Lung (tissue), 17 donors: ENCODE measurements at places on chromosomes 5 and 9. TPM values are rescaled to one million over a fixed set of nuclear protein-coding genes. Genes with fewer than 3 reads are reported as not detected.

DNA sequence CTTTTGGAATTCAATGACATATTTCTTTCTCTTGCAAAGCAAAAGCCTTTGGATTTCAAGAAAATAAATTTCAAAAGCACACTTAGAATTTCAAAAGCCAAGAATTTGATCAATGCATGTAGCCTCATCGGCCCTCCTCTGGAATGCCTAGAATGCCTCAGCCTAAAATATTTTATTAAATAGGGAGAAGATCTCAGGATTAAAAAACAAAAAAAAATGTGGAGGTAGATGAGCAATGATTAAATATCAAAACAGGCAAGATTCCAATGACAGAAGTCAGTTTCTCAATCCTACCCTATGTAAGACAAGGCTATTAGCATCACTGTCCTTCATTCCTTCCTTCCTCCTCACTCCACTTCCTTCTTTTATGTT lies 169.0 kb downstream of the CDH6 start:
- no peak for DNase-seq

- DNase-seq: no peak
Measured at GRCh38 chr9:131728961-131729360, 10.9 kb downstream of the RAPGEF1 start.

DNA sequence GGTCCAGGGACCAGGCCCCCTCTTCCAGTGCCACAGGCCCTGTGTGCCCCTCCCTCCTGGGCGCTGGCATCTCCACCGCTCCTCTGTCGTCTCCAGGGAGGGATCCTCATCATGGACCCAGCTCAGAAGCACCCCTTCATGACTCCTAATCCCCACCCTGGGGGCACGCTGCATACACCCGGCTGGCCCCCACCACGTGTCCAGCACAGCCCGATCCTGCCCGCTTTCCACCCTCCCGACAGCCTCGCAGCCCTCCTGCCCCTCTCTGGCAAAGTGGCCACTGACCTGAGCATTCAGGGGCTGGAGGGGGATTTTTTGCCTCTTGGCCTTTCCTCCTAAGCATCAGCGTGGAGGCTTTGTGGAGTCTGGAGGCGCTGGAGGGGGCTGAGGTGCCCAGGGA lies 1.4 kb downstream of the CCDC187 start:
- DNase-seq: no peak

- DNase-seq: peak; percentile 33
Measured at GRCh38 chr5:153546566-153546965, 56.1 kb downstream of the GRIA1 start.

DNA sequence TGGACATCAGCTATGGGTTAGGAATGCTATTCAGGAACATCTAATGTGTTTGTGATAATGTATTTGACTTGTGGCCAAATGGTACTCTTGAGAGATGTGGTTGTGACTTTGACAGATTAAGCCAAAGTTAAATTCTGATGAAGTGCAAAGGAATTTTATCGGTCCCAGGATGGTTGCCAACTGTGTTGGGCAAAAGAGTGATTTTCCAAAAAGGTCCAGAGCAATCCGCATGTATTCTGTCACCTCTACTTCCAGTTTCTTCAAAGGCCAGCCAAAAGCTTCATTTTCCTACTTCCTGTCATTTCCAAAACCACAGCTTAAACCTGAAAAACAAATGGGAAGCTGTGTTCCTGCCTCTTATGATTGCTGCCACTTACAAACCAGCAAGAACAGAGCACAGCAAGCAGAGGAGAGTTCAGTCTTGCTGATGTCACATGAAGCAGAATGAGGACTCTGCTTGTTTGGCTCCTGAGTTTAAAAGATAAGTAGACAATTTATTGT lies 59.8 kb downstream of the MARCHF3 start:
- peak; percentile 45 for DNase-seq

DNA sequence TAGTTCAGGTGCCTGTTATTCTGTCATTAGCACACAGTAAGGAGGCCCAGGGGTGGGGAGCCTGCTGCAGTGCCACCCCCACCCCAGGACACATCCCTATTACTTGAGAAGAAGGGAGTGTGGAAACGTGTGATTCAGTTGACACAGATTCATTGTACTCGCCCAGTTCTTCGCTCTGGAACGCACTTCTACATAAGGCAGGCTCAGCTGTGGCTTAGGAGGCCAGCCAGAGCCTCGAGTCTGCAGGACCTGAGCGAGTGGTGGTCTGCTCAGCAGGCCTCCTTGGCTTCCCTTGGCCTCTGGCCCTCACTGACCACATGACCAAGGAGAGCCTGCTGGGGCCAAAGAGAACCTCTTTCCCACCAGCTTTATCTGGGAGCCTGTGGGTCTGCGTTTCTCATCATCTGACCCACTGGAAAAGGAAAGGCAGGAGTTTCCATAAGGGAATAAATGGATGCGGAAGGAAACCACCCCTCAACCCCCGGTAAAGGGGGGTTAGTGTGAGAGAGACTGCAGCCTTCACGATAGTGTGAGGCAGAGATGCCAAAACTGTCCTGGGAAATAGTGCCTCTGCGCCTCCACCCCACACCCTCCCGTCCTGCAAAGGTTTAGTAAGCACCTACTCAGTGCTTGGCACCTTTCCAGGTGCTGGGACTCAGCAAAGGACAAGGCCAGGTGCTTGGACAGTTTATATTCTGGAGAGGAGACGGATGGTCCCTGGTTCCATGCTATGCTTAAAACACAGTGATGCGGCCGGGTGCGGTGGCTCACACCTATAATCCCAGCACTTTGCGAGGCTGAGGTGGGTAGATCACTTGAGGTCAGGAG lies 73.7 kb downstream of the PPARGC1B start:
- DNase-seq: no peak

CA9 gene
- 1.6 TPM for total RNA-seq

CEP120 gene
- 29.6 TPM for total RNA-seq

IL4 gene
- not detected for total RNA-seq

SUSD1 gene
- total RNA-seq: 23.6 TPM

EGR1 gene
- total RNA-seq: 26.3 TPM

RIC1 gene
- total RNA-seq: 19.4 TPM
